ENCODE measurements at places on chromosomes 2 and 18.

GRCh38 chr2:29016504-29016903 is 35.4 kb downstream of the TOGARAM2 start:
- DNase-seq, result no peak

- DNase-seq, result no peak
Observed at GRCh38 chr2:149039213-149039724, 770 bp downstream of the LYPD6B start.

DNA sequence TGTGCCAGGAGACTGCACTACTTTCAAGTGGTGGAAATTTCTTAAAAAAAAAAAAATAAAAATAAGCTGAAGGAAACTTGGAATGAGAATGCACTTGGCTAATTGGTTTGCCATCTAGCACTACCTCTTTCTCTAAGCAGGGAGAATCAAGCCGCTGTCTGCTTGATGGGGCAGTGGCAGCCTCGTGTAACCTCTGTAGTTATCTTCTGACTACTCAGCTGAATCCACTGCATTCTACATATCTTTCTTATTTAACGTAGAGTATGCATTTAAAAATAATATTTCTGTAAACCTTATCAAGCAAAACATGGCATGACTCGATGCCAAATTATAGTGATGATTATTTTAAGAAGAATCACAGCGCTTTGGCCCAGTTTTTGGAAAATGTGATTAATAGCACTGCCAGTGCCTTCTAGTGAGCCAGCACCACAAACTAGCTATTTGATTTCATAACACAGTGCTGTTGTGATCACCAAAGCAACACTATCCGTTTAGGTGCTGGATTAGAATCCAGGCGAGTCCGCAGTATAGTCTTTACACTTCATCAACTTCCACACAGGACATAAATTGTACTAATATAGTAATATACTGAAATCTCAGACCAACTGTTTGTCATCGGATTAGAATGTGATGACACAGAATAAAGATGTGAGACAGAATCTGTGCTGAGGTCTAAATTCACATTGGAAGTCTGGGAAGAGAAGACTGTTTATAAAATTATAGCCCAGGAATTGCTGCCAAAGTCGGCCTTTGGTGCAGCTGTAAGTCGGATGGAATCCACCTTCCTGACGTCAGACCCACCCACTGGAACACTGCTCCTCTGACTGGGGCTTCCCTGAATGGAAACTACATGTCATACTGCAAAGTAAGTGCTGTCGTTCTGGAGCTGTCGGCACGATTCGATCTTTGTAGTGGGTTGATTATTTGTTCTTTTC is 136.5 kb upstream of the ETAA1 start:
- DNase-seq, result peak; percentile 99

- DNase-seq, result no peak
Observed at GRCh38 chr18:38244480-38244879, 678.9 kb upstream of the CELF4 start.

- DNase-seq, result no peak
Observed at GRCh38 chr2:42813763-42814162, 21.4 kb upstream of the HAAO start.

DNA sequence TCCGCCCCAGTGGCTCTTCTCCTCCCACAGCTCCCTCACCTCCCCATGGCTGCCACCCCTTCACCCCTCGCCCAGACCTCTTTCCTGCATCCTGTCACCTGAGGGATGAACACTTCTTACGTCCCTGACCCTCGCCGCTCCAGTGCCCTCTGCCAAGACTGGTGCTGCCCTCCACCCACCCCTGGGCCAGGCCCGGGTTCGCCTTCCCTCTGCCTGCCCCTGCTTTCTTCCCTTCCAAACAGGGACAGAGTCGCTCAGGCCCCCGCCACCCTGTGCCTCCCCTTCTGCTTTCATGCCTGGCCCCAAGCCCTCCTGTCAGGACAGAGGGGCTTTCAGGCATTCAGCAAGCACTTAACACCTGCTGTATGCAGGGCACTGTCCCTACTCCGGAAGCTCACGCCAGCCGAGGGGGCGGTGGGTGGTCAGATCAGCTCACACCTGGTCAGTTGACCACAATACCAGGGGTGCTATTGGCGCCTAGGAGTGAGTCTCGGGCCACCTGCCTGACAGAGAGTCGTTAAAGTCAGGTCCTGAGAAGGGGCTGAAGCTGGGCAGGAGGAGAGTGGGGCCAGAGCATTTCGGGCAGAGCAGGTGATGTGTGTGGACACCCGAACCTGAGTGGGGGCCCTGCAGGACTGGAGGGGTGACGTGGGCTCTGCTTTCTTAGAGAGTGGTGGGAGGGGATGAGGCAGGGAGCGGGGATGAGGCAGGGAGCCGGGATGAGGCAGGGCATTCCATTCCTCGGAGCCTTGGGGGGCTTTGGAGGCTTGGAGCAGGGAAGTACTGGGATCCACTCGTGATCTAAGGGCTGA is 26.0 kb upstream of the HPCAL1 start:
- DNase-seq, result no peak

GRCh38 chr2:71756280-71756906 is 303.0 kb downstream of the DYSF start:
- no peak for DNase-seq

- no peak for DNase-seq
Observed at GRCh38 chr2:214310319-214310718, 100.5 kb upstream of the VWC2L start.

GRCh38 chr2:156192468-156192867 is 140.1 kb downstream of the NR4A2 start:
- DNase-seq, result no peak

DNA sequence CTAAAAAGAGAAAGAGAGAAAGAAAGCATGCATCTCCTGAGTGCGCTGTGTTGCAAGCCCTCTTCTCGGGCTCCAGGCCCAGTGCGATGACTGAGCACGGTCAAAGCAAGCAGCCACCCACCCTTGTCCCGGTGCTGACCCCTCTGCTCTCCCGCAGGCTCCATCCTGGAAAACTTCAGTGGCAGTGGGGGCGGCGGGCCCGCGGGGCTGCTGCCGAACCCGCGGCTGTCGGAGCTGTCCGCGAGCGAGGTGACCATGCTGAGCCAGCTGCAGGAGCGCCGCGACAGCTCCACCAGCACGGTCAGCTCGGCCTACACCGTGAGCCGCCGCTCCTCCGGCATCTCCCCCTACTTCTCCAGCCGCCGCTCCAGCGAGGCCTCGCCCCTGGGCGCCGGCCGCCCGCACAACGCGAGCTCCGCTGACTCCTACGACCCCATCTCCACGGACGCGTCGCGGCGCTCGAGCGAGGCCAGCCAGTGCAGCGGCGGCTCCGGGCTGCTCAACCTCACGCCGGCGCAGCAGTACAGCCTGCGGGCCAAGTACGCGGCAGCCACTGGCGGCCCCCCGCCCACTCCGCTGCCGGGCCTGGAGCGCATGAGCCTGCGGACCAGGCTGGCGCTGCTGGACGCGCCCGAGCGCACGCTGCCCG is 252.5 kb downstream of the GLI2 start:
- DNase-seq, result no peak

GRCh38 chr18:7535436-7536205 is 31.5 kb upstream of the PTPRM start:
- no peak for DNase-seq

DNA sequence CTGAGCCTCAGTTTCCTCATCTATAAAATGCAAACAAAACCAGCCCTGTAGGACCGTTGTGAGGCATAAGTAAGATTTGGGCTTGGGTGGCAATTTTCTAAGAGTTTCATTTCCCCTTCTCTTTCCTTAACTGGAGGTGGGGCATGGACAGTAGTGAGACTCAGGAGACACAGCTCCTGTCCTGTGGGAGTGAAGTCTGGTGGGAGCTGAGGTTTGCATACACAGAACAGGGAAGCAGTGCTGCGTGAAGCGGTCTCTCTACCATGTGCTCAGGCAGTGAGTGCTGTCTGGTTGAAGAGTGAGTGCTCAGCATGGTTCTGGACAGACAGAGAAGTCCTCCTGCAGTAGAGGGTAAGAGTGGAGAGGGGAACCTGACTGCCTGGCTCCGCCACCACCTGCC is 62.3 kb upstream of the MCFD2 start:
- DNase-seq, result no peak

DNA sequence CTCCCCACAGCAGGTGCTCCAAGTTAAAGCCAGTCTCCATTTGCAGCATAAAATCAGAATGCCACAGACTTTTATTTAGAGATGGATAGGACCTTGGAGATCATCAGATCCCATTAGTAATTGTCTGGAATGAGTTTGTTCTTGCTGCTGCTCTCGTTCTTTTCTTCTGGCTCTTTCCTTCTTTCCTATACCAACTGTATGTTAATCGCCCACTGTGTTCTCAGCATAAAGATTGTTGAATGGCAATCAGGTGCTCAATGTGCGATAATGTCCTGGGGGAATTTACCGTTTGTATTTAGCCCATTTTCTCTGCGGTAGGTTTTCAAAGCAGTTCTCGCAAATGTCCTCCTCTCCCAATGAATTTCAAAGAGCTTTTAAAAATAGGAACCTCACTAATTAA is 3.3 kb downstream of the GPR39 start:
- DNase-seq, result no peak

DNA sequence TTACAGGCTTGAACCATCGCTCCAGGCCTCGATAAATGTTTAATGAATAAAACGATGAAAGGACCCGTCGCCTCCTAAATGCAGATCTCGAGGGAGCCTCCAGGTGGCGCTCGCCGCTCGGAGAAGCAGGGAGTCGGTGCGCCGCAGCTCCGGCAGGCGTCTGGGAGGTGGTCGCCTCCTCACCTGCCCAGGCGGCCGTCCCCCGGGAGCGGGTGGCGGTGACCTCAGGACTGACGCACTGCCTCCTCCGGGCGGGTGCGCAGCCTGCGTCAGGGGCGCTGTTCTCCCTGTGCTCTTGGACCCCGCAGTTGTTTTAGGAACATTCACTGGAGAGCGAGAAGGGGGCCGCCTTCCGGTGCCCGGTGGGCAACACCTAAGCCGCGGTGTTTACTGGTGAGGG is 38.6 kb upstream of the POLE4 start:
- peak; percentile 4 for DNase-seq

DNA sequence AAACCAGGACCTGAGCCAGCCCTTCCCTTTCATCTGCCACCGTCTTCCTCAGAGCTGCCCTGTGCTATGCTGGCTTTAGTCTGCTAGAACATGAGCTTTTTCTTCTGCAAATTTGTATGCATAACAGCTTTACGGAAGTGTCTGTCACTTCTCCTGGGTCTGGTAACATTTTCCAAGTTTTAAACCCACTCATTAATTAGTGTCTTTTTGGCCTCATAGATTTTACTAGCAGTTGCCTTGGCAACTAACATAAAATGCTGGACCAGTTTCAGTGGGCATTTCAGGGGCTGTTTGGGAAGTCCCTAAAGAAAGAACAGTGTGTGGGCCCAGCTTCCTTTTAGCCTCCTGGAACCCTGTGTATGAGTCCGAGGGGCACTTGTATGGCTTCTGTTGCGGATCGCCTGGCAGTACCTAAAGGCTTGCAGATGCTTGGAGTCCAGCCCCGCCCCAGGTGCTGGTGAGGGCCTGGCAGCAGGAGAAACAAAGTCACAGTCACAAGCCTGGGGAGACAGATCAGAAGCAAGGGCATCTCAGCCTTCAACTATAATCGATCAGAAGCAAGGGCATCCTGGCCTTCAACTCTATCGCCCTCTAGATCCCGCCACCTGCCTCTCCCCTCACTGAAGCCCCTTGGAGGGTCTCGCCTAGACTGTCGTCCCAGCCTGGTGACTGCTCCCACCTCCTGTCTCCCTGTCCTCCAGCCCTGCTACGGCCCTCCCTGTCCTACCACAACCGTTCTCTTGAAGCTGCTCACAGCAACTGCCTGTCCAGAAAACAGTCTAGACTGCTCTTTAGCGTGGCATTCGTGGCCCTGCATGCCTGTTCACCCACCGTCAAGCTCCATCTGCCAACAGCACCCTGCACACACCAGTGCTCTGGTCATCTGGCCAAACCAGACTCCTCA is 36.8 kb upstream of the MAPRE3 start:
- DNase-seq, result no peak

DNA sequence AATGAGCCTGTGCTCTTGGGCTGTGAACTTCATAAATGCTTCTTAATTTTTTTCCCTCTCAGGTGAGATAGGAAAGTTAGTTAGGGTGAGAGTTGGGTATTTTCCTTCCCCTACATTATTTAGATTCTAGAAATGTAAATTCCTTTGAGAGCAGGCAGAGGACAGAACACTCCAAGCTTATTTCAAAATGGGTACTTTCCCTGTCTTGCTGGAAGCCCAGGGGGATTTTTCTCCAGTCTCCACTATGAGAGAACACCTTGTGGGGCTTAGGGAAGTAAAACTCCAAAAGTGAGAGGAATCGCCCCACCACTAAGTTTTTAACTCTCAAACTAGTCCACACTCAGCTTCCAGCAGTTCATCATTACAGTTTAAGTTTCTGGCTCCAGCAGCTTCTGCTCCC is 253.2 kb upstream of the CTAGE1 start:
- no peak for DNase-seq

DNA sequence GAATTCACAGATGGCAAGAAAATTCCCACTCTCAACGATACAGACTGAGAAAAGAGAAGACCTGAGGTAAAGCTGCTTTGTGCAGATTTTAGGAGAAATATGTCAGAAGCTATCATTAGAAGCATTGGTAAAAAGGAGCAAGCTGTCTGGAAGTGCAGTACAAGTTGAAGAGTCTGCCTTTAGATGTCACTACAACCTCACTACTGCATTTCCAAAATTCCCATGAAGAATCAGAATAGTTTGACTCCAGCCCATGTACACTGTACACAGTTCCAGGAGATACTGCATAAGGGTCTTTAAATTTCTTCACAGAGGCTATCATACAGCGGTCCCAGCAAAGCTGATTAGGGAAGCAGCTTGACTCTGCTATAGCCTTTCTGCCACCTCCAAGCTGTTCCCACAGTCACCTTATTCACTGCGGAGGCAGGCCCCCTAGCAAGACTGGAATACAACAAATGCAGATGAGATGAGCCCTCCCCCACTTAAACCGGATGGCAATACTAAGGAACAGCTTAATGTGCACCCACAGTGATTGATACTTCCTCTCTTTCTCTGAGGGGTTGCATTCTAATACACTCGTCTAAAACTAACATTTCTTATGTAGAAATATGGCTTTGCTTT is 527.4 kb downstream of the TMEM182 start:
- no peak for DNase-seq

- no peak for DNase-seq
Observed at GRCh38 chr2:84873350-84873749, 7.5 kb downstream of the TRABD2A start.

DNA sequence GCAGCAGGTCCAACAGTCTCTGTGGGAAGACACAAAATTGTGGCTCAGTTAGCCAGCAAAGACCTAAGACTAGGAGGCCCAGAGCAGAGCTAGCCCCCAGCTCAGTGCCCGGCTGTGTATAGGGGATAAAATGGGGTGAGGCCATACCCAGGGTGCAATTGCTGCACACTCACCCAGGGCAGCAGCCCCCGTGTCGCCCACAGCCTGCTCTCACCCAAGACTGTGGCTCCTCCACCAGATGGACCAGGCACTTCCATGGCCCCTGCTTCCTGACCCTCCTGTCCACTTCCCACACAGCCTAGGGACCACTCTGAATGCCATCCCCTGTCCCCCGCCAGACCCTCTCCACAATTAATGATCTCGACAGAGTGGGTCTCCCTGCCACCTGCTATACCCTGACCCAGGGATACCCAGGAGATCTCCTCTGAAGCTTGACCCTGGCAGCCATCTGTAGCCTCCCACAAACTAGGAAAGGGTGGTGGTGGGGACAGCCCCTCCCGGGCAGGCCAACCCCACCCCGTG is 85.7 kb downstream of the HS1BP3 start:
- no peak for DNase-seq

GRCh38 chr2:126531029-126531428 is 124.9 kb upstream of the GYPC start:
- DNase-seq, result no peak

All from skeletal muscle cell (primary cell).